ENCODE measurements at places on chromosomes 16 and 17. TPM values are rescaled to one million over a fixed set of nuclear protein-coding genes. Genes with fewer than 3 reads are reported as not detected.

DNA sequence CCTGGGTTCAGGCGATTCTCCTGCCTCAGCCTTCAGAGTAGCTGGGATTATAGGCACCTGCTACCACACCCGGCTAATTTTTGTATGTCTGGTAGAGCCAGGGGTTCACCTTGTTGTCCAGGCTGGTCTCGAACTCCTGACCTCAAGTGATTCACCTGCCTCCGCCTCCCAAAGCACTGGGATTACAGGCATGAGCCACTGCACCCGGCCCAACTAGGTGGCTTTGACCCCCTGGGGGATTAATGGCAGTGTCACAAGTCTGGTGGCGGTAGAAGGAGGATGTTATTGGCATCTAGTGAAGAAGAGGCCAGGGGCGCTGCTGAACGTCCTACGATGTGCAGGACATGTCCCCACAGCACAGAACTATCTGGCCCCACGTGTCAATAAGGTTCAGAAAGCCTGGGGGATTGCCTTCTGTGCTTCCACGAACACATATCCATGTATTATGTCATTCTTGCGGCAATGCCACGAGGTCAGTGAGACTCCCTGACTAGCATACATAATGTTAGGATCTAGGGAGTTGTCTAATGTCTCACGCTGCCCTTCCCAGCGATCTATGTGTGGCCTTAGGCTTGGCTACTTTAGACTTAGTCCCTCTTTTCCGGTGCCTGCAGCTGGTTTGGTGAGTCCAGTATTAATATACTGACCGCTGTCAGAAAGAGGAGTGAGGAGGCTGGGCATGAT lies 75.8 kb downstream of the ABCC6 start:
- H3K4me3 ChIP-seq, result no peak overlapping the region
- H3K27ac ChIP-seq, result no peak overlapping the region
- H3K4me1 ChIP-seq, result no peaks in the 10 kb centered on the region
- no peak for DNase-seq
- peaks cover 25% of the 10 kb centered on the region for H3K36me3 ChIP-seq

GRCh38 chr17:82922646-82923045 lies 82.8 kb upstream of the ZNF750 start:
- no peaks in the 10 kb centered on the region for H3K4me1 ChIP-seq
- H3K36me3 ChIP-seq, result peaks cover 16% of the 10 kb centered on the region
- DNase-seq, result no peak
- H3K4me3 ChIP-seq, result no peak overlapping the region
- no peak overlapping the region for H3K27ac ChIP-seq
- H3K27me3 ChIP-seq, result no peaks in the 10 kb centered on the region

DNA sequence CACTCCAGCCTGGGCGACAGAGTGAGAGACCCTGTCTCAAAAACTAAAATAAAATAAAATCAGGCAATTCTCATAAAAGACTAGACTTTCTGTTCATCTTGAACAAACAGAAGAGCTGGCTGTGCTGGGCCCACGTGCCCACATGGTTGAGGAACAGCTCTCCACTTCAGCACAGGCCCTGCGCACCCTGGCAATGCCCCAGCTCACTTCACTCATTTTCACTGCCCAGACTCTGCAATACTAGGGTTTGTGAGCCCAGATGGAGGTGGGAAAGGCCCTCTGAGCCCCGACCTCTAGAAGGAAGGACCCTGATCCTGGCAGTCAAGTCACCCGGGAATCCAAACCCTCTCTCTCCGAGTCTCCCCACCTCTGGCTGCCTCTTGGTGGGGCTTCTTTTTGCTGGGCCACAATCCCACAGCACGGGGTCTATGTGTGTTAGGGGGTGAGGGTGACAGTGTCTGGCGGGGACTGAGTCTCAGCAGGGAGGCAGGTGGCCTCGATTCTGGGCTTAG lies 14.8 kb downstream of the MYLK3 start:
- H3K27me3 ChIP-seq, result no peaks in the 10 kb centered on the region
- no peak overlapping the region for H3K27ac ChIP-seq
- no peak for DNase-seq
- no peaks in the 10 kb centered on the region for H3K36me3 ChIP-seq
- no peaks in the 10 kb centered on the region for H3K4me1 ChIP-seq

HNF1B gene
- total RNA-seq, result 1.5 TPM

All from B cell (primary cell).